ENCODE measurements at places on chromosomes 4 and X.

GRCh38 chrX:130079824-130080406 lies 30.4 kb downstream of the ELF4 start:
- DNase-seq = peak; percentile 84

GRCh38 chr4:141376769-141377168 lies 156.1 kb downstream of the ZNF330 start:
- DNase-seq = no peak

DNA sequence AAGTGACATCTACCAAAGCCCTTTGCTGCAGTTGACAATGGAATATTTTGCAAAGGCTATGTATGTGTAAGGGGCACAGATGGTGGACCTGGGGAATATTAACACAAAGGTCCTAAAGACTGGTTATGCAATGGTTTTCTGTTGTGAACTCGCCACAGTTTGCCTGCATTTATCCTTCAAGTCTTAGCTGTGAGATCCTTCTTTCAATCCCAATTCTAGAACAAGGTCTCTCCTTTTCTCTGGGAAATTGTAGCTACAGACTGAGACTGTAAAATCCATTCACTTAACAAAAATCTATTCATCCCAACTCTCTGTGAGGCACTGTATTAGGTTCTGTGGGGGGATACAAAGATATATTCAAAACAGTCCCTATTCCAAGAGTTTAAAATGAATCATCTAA lies 250.4 kb downstream of the GPM6A start:
- DNase-seq = no peak

- DNase-seq = no peak
Measured at GRCh38 chr4:40848940-40849339, 99.2 kb downstream of the NSUN7 start.

DNA sequence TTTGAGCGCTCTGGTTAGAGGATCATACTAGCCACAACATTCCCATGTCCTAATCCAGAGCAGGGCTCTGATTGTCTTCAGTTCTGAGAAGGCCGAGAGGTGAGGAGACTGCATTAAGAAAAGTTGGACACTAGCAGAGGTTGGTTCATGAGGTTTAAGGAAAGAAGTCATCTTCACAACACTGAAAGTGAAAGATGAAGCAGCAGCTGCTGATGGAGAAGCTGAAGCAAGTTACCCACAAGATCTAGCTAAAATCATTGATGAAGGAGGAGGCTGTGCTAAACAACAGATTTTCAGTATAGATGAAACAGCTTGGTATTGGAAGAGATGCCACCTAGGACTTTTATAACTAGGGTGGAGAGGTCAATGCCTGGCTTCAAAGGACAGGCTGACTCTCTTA lies 36.8 kb downstream of the RAP1GDS1 start:
- no peak for DNase-seq

DNA sequence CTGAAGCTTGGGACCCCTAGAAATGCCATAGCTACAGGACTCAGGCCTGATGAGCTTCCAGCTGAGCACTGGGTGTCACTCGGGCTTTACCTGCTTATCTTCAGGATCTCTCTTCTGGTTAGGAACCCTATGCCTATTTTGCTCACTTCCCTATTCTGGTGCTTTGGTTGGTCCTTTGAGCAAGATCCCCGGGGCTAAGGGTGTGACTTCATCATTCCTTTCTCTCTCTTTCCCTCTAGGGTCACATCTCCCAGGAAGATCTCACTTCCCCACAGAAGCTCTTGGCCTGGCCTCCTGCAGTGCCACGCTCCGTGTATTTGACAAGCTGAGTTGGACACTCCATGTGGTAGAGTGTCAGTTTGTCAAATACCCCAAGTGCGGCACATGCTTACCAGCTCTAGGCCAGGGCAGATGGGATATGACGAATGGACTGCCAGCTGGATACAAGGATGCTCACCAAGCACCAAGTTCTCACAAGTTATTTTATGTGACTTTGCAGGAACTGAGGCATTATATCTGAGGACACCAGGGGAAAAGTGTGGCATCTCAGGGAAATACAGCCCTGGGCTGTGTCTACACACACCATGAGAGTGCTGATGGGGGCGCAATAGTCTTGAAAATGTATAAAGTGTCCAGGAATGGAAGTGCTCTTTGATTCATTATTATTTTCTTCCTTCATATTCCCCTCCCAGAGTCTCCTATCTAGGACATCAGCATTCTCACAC lies 21.1 kb downstream of the VSIG4 start:
- DNase-seq = no peak

- DNase-seq = no peak
Measured at GRCh38 chr4:288891-289290, 16.4 kb downstream of the ZNF732 start.

DNA sequence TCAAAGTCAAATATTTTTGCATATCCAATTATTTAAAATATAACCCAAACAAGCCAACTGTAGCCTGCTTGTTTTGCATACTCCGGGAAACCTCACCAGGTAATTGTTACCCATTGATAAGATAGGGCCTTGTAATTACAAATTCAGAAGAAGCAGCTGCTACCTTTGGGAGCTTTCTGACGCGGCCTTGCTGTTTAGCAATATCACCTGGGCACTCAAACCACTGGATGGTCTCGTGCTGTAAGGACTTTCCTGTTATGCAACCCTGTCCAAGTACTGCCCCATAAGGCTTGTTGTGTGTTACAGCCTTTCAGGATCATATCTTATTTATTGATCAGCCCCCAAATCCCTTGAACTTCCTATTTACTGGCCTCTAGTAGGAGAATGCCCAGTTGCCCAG lies 52.1 kb downstream of the HS3ST1 start:
- DNase-seq = no peak

- DNase-seq = no peak
Measured at GRCh38 chrX:40579900-40580536, 752 bp upstream of the ATP6AP2 start.

DNA sequence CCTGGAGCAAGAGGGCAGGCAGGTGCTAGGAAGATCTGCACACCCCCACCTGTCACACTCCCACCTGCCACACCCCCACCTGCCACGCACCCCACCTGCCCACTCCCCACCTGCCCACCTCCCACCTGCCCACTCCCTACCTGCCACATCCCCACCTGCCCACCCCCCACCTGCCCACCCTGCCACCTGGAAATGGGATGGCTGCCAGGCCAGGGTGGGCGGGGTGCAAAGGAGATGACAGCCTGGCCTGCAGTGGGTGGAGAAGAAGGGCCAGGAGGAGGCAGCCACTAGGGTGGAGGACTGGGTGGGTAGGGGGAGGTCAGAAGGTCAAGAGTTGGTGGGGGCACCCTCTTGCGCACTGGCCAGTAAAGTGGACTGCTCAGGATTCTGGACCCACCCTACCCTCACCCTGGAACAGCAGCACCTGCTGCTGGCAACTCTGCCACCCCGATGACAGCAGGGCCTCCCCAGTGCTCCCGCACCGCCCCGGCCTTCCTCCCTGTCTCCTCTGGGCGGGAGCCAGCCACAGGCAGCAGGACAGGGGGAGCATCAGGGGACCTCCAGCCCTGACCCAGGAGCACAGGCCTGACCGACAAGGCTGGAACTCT lies 66.8 kb upstream of the NKX1-1 start:
- DNase-seq = no peak

- DNase-seq = peak; percentile 14
Measured at GRCh38 chrX:41350150-41350975, 16.4 kb downstream of the DDX3X start.

- no peak for DNase-seq
Measured at GRCh38 chr4:7967501-7968261, 28.0 kb upstream of the AFAP1 start.

- DNase-seq = peak; percentile 66
Measured at GRCh38 chr4:153731239-153731638, 28.6 kb downstream of the RNF175 start.

DNA sequence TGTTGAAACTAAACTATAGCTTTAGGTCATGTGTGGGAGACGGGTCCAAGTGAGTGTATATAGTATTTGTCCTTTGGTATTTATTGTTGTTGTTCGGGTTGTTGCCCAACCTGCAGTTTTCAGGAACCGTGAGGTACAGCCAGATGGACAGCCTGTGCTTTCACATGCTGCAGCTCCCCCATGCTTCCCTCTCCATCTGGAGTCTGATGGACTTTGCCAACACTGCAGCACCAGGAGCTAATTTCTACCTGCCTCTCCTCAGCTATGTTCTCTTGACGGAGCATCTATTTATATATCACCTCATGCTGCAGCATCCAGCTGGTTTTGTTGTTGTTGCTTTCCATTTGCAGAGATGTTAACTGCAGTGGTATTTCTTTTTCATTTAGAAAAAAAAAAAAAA lies 80.1 kb downstream of the TLL1 start:
- no peak for DNase-seq

All from eye (tissue), 1 donor.